Caco-2 (cell line): ENCODE measurements at places on chromosomes 1 and 21.

- no peak for DNase-seq
These were observed 12.3 kb upstream of the ADAM30 start for GRCh38 chr1:119908661-119909060.

- no peak for DNase-seq
These were observed 354.6 kb upstream of the ADGRL2 start for GRCh38 chr1:81446000-81446669.

DNA sequence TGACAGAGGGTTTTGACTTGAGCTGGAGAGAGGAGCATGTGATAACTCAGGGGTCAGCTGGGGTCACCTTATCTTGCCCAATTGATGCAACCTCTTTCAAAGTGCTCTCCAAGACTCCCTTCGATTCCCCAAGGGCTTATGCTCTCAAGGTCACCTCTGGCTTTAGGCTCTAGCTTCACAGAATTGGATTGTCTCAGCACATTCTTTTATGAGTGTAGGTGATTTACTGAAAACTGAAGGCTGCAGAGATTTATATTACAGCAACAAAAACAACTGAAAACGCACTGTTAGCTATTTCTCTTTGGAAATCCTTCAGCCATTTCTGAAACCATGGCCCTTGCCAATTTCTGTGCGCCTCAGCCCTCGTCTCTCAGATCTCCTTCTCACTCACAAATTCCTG is 34.5 kb upstream of the MAP1LC3C start:
- no peak for DNase-seq

- no peak for DNase-seq
These were observed 5.6 kb downstream of the PDZK1IP1 start for GRCh38 chr1:47184090-47184821.

GRCh38 chr1:8864713-8865344 is 13.7 kb downstream of the ENO1 start:
- DNase-seq, result no peak

- no peak for DNase-seq
These were observed 88.3 kb downstream of the AK5 start for GRCh38 chr1:77370161-77370560.

DNA sequence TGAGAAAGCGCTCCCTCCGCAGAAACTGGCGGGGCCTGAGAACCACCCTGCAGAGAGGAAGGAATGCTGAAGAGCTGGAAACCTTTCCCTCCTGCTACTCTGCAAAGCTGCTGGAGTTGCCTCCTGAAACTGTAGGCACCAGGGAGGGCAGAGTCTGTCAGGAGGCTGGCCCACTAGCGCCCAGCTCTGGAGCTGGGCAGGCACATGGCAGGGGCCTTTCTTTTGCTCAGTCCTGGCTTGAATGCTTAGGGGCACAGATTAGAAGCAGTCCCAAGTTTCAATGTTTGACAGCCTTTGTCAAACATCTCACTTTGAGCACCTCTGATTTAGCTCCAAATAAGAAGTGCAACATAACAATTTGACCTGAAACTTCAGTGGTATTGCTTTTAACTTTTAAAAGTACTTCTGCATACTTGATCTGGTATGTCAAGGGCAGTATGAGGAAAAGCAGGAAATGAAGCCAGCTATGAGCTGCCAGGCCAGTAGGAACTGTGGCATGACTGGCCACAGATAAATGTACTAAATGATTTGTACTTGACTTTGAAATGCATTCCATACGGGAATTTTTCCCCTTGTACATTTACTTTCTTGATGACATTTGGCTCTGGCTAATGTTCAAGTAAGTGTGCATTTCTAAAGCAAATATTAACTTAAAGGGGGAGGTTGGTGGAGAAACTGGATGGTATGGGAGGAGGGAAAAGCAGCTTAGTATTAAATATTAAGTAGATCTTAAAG is 7.2 kb downstream of the C1orf116 start:
- no peak for DNase-seq
